ENCODE measurements at places on chromosomes 1 and 21. TPM values are rescaled to one million over a fixed set of nuclear protein-coding genes. Genes with fewer than 3 reads are reported as not detected.

LIN28A gene
- total RNA-seq = not detected

RNF186 gene
- not detected for total RNA-seq

DNA sequence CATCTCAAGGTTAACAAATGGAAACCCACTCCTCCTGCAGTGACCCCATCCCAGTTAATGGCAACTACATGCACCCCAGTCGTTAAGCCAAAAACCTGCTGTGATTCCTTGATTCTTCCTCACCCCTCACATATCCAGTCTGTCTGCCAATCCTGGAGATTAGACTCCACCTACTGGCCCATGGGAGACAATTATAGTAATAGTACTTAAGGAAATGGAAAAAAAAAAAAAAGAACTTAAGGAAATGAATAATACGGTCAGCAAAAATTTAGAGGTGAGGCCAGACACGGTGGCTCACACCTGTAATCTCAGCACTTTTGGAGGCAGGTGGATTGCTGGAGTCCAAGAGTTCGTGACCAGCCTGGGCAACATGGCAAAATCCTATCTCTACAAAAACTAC, 7.0 kb downstream of the NOL9 start:
- DNase-seq = no peak

GRCh38 chr1:28144203-28145135, 32.0 kb downstream of the PTAFR start:
- no peak for DNase-seq
